CD4-positive, alpha-beta T cell treated with Interleukin-6 for 4 hours (primary cell): ENCODE measurements at places on chromosomes 16 and 17.
A peak's percentile ranks its signal among the peaks of the same experiment; 100 is the strongest.

DNA sequence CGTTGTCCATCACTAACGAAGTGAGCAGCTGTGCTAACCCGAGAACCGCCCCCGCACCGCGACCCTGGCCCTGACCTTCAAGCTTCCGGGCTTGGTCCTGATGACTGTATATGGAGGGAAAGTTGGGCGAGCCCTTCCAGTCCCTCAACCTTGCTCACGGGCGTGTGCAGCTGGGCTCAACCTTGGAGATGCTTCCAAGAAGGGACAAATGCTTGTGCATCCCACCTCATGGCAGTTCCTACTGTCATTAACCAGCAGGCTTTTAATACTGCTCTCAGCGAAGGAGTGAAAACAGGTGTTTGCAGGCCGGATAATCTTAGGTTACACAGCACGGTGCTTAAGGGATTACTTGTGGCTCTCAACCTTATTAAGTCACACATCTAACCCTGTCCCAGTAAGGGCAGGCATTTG is 33.5 kb downstream of the SRL start:
- no peak for DNase-seq

DNA sequence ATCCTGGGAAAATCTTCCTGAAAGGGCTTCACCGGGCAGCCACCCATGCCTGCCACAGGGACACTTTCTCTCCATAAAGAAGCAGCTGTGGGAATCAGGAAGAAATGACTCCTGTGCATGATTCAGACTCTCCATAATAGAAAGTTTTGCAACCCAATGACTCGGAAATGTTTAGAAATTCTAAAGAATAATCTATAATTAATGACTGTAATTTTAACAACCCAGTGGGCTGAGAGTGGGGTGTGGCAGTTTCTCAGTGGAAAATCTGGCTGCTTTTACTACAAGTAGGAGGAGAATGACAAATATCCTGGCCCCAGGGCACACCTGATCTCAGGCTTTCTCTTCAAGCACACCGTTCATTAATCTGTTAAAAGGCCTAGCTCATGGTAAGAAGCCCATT is 25.7 kb downstream of the IRF8 start:
- no peak for DNase-seq

- peak; percentile 37 for DNase-seq
These were observed 105.5 kb downstream of the AXIN2 start for GRCh38 chr17:65455972-65456343.

DNA sequence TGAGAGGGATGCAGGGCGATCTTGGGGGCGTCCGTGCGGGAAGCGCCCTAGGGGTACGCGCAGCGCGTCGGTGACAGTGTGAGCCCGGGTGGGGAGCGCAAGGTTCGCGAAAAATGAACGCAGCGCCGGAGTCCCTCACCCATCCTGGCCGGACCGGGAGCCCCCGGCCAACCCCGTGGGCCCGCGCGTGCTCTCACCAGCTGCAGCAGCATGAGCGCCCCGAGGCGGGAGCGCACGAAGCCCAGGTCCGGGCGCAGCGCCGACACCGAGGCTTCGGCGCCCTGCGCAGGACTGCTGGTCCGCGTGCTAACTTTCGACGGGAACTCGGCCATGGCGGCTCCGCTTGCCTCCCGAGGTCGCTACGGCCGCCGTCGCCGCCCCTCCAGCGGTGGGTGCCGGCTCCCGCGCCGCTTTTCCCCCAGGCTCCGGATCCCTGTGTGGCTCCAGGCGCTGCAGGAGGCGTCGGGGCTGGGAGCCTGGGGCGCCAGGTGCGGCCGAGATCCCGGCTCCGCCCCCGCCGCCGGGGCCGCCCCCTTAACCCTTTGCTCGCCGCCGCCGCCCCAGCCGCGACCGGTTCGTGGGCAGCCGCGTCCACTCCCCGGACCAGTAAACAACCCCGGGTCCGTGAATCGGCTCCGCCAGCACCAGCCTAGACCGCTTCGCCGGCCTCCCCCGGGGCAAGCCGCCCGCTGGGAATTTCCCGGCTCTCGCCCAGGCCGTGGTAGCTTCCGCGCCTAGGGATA is at the start of gene PLLP:
TSS of gene PLLP (minus strand) at position 464 of the 743 bp plus-strand sequence. CDS start at position 332, 132 bp downstream.
- DNase-seq = peak; percentile 60

- DNase-seq = no peak
These were observed 368.4 kb upstream of the CDH11 start for GRCh38 chr16:65490286-65490685.

- peak; percentile 49 for DNase-seq
These were observed at the start of gene DOC2A for GRCh38 chr16:30010844-30011713. DOC2A (minus strand) TSS chr16:30011027; CDS start chr16:30010222, 805 bp downstream.

DNA sequence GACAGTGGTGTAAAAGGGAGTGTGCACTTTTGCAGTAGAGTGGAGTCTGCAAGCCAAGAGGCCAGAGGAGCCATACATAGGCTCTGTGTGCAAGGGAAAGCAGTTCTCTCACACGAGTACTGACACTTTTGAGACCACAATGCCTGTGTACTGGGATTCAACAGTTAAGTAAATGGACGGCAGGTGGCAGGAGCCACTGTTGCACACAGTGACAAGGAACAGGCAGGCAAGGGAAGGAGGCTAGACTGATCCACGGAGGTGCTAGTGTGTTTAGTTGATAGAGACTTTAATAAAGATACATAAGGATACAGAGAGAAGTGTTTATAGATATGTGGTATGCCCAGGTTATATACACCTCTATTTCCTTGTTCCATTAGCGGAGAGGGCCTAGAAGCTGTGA is 67.0 kb downstream of the MPRIP start:
- DNase-seq = peak; percentile 21

DNA sequence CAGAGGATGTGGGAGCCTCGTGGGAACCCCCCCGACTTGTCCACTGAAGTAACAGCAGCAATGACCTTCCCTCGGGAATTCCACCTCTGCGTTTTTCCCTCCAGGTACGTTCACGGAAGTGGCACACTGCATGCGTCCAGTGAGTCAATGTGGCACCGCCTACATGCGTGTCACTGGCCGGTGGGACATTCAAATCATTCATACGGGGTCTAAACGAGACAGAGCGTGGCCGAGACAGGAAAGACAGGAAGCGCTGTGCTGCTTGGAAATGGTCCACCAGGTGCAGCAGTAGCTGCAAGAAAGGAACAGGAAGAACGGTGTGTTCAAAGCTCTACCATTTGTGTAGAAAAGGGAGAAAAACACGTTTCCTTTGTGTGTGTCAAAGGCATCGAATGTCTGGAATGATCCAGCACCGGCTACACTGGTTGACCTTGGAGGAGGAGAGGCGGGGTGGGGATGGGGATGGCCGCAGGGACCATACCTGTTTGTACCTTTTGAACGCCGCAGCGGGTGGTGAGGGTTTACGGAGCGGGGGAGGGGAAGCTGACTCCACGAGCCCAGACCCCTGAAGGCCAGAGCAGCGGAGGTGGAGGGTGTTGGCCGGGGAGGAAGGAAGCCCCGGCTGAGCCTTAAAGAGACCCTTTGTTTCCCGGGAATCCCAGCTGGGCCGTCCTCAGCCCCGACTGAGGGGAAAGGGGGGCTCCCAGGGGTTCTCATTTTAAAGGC is 1.7 kb upstream of the PGAP6 start:
- peak; percentile 72 for DNase-seq

- no peak for DNase-seq
These were observed 51.4 kb downstream of the MFSD11 start for GRCh38 chr17:76789235-76789788.

DNA sequence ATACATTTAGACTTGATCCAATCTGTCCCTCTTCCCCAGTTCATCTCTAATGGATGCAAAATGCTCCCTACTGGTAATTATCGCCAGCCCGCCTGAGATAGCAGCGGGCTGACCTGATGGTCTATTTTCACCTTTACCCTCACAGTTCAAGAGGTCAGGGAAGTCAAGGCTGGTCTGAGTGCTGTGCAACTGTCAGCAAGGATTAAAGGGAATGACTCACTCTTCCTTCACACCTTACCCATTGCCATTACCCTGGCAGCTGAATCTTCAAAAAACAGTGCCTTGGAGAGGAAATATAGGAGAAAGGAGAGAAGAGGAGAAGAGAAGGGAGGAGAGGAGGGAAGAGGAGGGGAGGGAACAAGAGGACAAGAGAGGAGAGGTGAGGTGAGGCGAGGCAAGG is 36.3 kb downstream of the GRB7 start:
- DNase-seq = peak; percentile 39

DNA sequence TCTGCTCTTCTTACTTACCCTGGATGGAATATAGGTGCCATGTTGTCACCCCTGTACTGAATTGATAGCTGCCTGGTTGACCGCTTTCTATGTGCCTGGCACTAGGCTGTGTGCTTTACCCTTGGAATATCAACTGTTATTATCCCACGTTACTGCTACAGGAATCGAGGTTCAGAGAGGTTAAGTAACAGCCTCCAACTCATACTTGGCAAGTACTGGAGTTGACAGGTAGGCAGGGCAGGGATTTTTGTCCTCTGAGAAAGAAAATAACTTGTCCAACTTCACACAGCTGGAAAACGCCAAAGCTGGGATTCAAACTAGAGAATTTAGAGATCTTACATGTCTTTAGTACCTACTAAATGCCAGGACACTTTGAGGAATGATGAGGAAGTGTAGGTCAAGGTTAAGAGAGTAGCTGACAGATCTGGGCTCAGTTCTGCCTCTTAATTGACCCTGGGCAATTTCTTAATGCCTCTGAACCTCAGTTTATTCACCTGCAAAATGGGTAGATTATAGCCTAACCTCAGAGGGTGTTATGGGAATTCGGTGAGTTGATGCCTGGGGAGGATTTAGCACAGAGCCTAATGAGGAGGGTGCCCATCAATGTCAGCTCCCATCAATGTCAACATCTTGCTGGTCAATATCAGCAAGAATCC is 25.8 kb downstream of the ITPRIPL2 start:
- DNase-seq = no peak

GRCh38 chr17:5585836-5586521 is 1.7 kb upstream of the NLRP1 start:
- DNase-seq = peak; percentile 53

DNA sequence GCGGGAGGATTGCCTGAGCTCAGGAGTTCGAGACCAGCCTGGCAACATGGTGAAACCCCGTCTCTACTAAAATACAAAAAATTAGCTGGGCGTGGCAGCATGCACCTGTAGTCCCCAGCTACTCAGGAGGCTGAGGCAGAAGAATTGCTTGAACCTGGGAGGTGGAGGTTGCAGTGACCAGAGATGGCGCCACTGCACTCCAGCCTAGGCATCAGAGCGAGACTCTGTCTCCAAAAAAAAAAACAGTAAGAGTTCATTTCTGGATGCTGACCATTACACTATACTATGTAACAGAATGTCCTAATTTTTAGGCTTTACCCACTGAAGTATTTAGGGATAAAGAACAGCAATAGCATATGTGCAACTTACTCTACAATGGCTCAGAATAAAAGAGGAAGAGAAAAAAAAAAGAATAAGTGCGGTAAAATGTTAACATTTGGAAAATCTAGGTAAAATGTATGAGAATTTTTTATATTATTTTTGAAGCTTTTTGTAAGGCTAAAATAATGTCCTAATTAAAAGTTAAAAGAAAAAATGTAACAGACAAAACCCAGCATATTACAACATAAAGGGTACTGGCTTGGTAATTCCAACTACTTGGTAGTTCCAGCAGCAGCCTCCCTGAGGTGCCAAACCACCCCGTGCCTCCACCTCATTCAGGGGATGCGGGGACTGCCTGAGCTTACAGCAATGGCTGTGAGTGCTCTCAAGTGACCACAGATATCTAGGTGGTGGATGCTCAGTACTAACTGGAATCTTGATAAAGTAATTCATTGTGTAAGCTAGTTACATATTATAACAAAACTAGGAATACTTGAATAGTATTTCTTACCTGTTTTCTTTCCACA is 10.9 kb downstream of the COPS3 start:
- DNase-seq = peak; percentile 24

DNA sequence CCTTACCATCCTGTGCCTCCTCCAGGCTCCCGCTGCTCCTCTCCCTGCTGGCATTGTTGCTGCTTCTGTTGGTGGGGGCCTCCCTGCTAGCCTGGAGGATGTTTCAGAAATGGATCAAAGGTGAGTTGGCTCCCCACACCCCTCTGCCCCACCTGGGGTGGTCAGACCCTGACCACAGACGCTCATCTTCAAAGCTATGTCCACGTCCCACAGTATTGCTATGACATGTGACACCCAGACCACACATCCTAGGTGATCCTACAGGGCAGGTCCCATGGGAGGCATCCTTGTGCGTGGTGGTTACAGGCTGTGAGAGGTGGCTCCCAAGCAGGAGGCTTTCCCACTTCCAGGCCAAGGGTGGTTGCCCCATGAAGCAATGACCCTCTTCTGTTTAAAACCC is 11.0 kb downstream of the CD300A start:
- DNase-seq = no peak
